ENCODE measurements at places on chromosomes 4 and X.

DNA sequence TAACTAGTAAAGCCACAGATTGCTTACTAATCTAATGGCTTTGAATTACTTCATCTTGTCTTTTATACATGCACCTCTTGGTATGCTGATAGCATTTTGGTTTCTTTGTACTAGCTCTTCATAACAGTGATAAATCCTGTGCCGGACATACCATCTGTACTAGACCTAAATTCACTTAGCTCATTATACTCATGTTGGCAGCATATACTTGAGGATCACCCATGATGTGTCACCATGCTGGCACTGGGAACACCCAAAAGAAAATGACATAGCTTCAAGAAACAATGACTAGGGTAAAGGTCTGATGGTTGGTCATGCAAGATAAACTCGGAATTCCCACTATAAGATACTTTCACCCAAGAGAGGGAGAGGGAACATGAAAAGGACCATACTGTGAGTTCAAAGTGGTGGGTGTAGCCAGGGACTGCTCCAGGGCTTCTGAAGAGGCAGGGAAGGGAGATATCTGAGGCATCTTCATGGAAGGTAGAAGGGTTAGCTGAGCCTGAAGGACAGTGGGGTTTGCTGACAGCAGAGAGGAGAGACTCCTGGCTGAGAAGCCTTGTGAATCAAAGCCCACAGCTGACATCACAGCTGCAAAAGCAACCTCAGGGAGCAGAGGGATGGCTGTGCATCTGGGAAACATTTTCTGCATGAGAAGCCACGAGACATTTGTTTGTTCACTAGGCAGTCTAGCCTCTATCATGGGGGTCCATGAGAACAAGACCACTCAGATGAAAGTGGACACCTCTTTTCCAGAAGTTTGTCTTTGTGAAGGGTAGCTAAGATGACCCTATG is 314.2 kb downstream of the RAB28 start:
- DNase-seq, result no peak

GRCh38 chr4:88811904-88812303 is 114.3 kb upstream of the NAP1L5 start:
- DNase-seq, result no peak

DNA sequence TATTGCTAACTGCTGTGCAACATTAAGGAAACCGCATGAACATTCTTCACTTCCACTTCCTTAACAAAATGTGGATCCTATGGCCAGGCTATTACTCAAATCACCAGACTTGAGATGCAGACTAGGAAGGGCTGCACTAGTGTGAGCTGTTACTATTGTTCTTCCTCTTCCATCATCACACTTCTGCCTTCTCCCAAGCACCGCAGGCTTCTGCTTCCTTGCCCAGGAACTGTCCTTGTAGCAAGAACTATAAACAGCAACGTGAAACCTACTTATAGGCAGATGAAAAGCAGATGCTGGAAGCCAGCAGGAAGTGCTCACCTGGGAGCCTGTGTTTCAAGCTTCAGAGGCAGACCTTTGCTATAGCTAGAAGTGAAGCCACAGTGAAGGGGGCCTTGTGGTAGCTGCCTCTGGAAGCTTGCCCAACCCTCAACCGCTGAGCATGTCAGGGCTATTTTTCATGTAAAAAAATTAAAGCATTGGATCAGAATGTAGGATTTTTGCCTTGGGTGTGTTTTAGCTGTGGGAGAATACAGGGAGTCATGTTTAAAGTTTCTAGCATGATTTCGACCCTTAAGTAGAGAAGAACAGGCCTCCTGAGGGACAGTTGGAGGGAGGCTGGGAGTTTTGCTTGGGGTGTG is 43.9 kb downstream of the CLNK start:
- no peak for DNase-seq

DNA sequence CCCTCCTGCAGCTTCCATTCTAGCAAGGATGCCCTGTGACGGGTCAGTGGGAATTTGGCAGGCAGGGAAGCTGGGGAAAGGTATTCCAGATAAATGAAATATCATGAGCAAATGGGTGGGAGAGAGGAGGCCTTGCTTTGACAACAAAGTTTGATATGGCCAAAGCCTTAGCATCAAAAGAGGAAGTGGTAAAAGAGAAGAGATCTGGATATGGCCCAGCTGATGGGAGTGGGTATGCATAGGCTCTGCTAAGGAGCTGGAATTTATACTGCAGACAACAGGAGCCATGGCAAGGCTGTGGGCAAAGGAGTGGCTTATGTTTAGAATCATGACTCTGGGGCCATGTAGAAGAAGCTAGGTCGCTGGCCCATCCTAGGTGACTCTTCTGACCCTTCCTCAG is 89.2 kb downstream of the PJA1 start:
- DNase-seq, result no peak

- DNase-seq, result no peak
Observed at GRCh38 chr4:70356185-70356584, 4.4 kb upstream of the SMR3A start.

DNA sequence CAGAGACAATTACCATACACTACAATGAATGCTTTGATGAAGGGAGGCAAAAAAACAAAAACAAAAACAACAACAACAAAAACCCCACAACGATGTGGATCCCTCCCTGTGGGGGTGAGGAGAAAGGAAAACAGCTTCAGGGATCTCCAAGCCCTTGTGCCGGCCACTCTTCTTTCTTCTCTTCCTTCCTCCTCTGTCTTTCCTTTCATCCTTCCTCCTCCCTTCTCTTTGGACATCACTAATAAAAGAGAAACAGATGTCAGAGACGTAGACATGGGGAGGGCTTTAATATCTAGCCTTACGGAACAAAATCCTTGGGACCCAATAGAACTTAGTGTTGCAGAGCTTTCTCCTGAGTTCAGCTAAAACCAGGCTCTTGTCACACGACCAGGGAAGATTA is 18.8 kb upstream of the STX18 start:
- DNase-seq, result no peak

DNA sequence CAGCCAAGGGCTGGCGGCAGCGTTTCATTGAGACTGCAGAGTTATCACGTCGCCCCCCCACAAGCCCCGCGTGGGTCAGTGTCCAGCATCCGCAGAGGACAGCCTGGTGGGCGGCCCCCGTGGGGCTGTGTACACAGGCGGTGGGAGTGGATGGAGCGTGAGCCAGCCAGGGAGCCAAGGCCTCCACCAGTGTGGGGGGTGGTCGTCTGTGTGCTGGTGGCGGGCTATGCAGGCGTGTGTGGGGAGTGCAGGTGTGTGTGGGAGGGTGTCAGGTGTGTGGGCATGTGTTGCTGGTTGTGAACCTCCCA is 56.5 kb upstream of the NKX1-1 start:
- no peak for DNase-seq

All from hepatocyte (in vitro differentiated cells).